WTC11 (cell line): ENCODE measurements at places on chromosomes 16 and 17.

DNA sequence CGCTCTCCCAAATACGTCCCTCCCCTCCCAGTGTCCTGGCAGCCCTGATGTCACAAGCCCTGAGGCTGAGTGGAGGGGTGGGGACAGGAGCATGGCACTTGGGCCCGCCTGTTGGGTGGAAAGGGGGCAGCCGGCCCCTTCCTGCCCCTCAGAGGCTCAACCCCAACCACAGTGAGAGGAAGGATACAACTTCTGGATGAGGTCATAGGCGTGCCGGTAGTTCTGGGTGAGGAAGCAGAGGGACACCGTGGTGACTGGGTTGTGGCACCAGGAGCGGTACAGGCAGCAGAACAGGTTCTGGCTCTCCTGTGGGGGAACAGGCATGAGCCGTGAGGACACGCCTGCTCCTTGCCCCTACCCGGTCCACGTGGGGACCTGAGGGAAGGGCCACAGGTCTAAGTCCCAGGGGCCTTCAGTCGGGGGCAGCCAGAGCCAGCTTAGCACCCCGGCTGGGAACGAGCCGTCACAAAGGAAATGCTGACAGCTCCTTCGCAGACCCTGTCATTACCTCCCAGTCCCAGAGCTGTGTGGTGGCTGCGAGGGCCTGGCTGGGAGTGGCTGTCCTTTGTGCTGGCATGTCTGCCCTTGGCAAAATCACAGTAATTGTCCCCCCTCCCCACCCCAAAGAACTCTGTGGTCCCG, 11.2 kb upstream of the MTSS2 start:
- DNase-seq = no peak

- no peak for DNase-seq
Measured at GRCh38 chr17:13096291-13096690, 78.5 kb upstream of the ELAC2 start.

DNA sequence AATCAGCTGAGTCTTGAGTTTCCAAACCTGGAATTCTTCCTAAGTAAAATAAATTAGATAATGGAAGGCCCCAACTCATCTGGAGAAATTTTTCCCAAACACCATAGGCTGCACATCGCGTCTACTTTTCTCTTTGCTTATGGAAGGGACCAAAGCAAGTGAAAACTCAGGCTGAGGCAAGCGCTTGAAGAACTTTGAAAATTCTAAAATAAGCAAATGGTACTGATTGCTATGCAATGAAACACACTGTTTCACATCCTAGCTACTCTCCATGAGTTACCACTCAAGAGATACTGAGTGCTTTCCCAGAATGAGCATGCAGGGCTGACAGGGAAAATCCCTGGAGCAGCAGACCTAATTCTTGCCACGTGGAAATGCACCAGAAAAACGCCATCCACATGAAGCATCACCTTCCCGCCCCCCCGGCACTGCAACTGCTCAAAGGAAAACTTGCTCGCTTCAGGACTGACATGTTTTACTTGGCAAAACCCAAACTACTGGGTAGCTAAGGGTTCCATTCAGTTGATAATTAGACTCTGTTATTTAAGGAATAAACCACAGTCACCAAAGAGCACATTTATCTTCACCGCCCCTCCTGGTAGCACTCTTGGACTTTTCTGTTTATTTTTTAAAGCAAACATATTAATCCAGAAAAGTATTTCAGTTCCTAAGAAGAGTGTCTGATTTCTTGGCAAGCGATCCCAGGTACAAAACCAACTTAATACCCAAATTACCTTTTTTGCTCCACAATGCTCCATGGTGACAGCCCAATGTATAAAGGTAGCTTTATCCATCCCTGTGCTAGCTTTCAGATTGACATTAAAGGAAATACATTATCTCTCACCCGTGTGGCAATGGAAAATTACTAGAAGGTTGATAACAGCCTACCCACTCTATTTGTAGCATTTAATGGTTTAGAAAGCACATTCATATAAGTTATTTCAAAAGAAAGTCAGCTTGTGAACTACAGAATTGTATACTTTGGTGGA, 62.5 kb downstream of the WDR59 start:
- DNase-seq = no peak

DNA sequence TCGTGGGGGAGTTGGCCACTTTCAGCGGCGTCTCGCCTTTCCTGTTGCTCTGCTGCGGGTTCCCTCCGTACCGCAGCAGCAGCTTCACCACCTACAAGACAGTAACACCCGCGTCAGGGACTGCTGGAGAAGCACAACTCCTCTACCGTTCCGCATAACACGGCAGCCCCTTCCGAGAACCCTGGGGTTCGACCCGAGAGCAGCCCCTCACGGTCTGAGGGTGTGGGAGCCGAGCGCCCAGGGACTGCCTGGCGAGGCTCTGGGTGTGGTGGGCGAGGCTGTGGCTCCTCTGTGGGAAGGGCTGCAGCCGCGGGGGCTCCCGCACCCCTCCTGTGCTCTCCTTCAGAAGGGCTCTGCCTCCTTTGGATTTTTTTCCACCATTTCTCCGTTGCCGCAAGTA, 68.6 kb downstream of the ZNF778 start:
- DNase-seq = no peak

DNA sequence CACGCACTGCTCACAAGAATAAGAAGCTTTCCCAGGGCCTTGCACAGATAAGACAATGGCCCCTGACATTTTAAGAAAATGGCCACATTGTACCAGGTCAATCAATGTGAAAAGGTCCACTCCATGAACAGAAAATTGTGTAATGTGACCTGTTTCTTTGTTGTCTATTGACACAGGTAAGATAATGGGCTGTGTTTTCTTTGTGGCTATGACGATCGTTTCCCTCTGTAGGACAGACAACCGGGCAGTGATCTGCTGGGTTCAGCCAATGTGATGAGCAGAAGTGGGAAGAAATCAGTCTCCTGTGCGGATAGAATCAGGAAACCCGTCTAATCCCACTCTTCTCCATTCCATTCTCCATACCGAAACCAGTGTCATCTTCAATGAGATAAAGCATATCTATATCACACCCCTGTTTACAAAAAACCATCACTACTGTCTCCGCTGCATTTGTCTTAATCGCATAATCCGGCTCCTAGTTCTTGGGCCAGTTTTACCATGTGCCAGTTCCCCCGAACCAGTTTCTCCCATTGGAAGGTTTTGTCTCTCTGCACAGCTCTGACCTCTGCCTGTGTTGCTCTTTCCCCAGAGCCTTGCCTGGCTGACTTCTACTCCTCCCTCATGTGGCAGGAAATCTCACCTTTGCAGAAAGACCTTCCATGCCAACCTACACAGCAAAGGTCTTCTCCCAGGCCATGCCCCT, 66.9 kb upstream of the ATF7IP2 start:
- no peak for DNase-seq

GRCh38 chr16:87681981-87682570, 79.8 kb downstream of the JPH3 start:
- DNase-seq = peak; percentile 75

GRCh38 chr16:68356249-68356918, 45.6 kb downstream of the PRMT7 start:
- DNase-seq = no peak

GRCh38 chr16:59913666-59914065, 1179.5 kb upstream of the GOT2 start:
- DNase-seq = no peak

DNA sequence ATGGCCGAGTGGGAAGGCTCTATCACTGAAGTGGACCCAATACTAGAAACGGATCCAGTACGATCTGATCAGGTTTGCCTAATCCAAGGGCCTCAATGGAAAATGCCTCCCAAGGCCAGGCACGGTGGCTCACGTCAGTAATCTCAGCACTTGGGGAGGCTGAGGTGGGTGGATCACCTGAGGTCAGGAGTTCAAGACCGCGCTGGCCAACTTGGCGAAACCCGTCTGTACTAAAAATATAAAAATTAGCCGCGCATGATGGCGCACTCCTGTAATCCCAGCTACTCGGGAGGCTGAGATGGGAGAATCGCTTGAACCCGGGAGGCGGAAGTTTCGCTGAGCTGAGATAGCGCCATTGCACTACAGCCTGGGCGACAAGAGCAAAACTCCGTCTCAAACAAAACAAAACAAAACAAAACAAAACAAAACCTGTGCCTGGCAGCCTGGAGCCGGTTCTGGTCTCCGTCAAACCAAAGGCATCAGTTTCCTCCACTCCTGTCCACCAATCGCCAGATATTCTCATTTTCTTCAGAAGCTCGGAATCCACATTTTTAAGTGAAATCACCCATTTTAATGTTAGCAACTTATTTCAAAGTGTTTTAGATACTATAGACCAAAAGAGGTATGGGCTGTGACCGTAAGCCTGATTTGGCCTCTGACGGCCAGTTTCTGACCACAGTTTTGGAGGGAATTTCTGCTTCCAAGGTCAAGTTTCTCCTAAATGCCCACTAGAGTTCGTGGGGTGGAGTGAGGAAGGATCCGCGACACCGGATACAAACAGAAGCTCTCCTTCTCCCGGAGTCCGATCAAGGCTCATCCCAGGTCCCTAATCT, 664 bp downstream of the NQO1 start:
- DNase-seq = no peak

DNA sequence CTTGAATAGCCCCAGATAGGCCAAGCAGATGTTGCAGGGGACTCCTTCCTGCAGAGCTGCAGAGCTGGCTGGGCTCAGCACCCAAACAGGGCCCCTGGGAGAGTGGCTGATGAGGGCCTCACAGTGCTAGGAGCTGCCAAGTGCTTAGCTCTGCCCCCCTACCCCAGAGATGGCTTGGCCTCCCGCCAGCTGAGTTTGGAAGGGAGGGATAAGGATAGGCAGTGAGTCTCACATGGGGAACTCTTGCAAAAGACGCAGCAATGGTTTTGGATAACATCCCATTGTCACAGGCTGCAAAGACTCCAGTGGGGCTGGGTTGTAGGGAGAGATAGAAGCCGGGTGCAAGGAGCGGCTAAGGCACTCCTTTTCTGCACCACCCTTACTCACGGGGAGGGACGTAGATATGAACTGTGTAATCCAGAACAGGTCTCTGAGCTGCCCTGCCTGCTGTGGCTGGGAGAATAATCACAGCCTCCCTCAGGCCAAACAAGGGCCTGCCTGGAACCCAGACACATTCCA, 52.9 kb upstream of the MAF start:
- DNase-seq = no peak

- DNase-seq = no peak
Measured at GRCh38 chr17:18959071-18959844, 7.3 kb downstream of the SLC5A10 start.

DNA sequence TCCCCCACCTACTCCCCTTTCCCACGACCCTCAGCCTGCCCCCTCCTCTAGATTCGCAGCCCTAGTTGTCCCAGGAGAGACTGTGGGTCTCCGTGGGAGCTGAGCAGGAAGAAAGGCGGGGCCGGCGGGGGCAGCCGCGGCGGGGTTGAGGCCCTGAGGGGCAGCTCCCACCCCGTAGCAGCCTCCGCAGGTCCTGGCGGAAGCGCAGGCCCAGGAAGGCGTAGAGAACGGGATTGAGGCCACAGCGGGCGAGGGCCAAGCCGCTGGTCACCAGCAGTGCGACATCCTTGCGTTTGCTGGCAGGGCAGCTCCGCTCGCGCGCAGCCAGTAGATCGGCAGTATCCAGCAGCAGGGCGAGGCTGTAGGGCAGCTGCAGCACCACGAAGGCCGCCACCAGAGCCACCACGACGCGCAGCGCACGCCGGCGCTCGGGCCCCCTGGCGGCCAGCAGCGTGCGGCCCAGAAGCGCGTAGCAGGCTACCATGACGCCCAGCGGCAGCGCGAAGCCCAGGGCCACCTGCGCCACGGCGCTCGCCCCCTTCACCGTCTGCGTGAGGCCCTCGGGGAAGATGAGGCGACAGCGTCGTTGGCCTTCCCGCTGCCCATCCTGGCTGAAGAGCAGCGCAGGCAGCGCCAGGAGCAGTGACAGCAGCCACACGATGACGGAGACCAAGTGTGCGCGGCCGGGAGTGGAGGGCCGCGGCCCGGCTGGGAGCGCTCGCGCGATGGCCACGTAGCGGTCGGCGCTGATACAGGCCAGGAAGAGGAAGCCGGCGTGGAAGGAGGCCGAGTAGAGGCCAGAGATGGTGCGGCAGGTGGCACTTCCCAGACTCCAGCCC, 1.9 kb downstream of the CCR10 start:
- peak; percentile 82 for DNase-seq

DNA sequence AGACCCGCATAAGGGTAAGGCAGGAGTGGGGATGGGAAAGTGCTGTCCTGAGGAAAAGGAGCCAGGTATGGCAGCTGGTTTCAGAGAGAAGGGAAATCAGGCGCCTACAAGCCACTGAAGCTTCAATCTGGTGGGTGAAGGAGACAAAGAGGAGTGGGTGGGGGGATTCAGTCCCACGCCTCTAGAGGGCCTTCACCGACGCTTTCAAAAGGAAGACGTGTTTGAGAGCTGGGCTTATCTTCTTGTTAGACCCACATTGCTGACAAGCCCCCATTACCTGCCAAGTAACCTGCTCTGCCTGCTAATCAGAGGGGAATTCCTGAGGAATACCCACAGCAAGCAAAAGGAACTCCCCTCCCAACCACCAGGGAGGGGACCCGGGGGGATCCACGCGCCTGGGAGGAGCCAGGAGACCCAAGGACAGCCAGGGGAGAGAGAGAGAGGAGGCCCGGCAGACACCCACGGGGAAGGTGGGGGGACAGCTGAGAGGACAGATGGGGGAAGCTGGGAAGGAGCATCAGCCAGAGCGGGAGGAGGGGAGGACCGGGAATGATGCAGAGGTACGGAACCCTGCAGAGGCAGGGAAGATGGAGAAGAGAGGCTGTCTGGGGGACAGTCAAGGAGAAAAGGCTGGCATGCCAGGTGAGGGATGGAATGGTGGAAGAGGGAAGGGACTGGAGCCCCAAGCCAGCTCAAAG, 1.0 kb downstream of the MTMR4 start:
- no peak for DNase-seq

DNA sequence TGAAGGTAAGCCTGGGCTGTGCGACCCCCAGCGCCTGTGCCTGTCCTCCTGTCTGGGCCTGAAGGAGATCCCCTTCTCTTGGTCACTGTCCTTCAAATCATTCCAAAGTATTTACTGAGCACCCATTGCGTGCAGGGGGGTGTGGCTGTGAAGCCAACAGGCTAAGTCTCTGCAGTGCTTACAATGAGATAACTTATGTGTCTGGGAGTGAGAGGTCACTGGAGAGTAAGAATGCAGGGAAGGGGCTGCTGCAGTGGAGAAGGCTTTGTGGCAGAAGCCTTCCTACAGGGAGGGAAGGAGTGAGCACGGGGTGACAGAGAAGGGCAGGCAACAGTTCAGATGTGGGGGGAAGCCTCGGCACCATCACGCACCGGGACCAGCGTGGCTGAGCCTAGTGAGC, 11.2 kb upstream of the SMIM5 start:
- DNase-seq = no peak

- no peak for DNase-seq
Measured at GRCh38 chr16:55563797-55564196, 2.7 kb upstream of the CAPNS2 start.
